NCI-H446 treated with DMSO at 0.1 percent for 48 hours (cell line): ENCODE measurements at places on chromosomes 11 and 22.

GRCh38 chr11:115042002-115042401 is 363.7 kb downstream of the NXPE2 start:
- DNase-seq, result peak; percentile 54

DNA sequence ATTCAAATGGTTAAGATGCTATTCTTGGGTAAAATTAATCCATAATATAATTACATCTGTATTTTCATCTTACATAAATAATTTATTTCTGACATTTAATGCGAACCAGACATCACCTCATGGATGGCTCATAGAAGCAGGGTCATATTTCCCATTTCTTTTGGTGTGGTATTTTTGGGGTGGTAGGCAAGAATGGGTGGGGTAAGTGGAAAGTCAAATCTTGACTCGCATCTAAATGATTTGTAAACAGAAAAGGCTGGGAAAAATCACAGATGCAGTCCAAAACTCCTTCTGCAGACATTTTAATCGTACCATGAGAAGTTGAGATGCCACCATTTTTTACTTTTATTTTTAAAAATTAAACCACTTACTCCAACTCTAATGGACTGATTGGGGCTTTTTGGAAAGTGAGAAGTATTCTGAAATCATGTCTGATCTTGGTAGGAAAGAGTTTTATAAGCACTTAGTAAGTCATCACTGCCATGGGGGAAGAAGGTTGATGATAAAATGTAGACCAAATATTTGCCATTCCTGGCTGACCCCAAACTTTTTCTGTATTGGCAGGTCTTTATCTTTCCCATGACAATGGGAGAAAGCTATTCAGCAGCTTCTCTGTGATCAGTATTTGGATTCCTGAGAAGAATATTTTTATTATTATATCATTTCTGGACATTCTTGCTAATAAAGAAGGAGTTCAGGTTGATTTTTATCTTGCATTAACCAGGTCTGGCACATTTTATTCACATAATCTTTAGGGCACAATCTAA is 47.2 kb upstream of the BLID start:
- no peak for DNase-seq

DNA sequence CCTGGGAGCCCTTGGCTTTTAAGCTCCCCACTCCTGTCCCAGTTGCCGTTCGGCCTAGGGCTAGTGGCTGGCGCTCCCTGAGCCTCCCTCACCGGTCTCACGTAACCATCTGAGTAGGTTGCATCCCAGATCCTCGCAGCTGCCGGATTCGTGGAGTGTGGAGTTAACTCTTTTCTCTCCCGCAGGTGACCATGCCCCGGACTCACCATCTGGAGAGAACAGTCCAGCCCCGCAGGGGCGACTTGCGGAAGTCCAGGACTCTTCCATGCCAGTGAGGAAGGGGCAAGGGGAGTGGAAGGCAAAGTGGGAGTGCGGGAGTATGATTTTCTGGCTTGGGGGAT is 902 bp downstream of the MUS81 start:
- no peak for DNase-seq

- DNase-seq, result no peak
Observed at GRCh38 chr11:7488681-7489080, 3.4 kb downstream of the OLFML1 start.

GRCh38 chr11:17020831-17021230 is 6.6 kb upstream of the PLEKHA7 start:
- DNase-seq, result no peak

GRCh38 chr22:32695451-32695891 is 106.0 kb upstream of the TIMP3 start:
- no peak for DNase-seq

DNA sequence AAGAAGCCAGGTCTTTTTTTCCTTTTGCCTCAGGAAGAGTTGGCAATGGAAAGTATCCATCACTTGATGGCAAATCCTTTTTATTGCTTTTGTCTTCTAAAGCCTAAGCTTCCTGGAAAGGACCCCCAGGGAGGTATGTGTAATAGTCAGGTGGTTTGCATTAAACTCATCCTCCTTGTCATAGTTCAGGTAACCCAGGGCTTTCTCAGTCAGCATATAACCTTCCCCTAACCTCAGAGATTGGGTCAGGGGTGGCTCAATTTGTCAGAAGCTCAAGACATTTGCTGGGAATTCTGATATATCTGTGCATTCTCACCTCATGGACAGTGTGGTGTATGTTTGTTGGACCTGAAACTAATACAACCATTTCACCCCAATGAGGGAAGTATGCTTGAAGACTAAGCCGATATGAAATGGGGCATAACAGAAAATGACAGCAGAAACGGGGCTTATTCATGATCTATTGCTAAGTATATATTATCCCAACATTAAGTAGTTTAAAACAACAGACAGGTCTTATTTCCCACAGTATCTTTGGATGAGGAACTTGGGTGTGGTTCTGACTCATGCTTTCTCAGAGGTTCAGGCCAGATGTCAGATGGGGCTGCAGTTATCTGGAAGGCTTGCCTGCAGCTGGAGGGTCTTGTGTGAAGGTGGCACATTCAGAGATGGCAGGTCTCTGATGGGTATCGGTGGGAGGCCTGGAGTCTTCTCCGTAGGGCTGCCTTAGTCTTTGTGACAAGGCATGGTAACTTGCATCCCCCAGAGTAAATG is 135.8 kb upstream of the SPON1 start:
- DNase-seq, result no peak

DNA sequence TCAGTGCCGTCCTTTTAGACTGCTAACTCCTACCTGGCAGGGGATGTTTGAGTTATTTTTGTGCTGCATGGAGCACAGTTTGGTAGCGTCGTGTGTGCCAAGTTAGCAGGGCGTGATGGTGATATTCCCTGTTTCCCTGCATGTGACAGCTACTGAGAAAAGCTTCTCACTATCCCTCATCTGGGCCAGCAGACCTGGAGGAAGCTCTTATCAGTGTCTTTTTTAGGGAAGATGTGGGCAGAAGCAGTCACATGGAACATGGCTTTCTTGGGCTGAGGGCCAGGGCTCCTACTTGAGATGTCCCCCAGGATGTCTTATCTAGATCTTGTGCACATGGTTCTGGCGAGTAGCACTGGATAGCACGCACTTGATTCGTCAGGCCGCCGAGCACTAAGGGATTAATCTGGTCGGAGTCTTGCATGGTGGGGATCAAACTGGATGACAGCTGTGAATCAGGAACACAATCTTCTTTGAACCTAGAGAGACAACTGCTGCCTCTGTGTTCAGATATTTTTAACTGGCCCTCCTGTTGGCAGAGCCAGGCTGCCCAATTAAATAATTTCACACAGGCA is 33.8 kb downstream of the TECTA start:
- DNase-seq, result no peak

- DNase-seq, result no peak
Observed at GRCh38 chr22:28299753-28300152, 379.9 kb downstream of the TTC28 start.

DNA sequence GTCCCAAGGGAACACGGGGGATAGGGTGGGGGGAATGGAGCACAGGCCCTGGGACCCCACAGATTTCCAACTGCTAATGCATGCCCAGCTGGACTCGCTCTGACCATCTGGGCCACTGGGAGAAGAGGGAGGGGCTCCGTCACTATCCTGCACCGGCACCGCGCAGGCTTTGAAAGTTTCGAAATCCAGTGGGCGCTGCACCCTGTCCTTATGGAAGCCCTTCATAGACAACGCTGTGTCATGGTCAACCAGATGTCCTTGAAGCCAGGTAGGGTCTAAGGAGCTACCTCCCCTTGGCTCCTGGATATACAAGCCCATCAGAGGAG is 30.1 kb downstream of the LRRC10B start:
- DNase-seq, result no peak

- no peak for DNase-seq
Observed at GRCh38 chr11:57604296-57605027, 7.0 kb downstream of the SERPING1 start.

GRCh38 chr11:63537293-63538101 is 889 bp downstream of the PLAAT4 start:
- DNase-seq, result peak; percentile 77

GRCh38 chr11:10659339-10660216 is 34.0 kb downstream of the IRAG1 start:
- peak; percentile 8 for DNase-seq

- DNase-seq, result no peak
Observed at GRCh38 chr22:49509016-49509415, 318.7 kb downstream of the BRD1 start.

- DNase-seq, result no peak
Observed at GRCh38 chr22:46012881-46013281, 35.9 kb upstream of the WNT7B start.

- DNase-seq, result no peak
Observed at GRCh38 chr11:39247570-39248137, 2211.8 kb downstream of the LRRC4C start.

DNA sequence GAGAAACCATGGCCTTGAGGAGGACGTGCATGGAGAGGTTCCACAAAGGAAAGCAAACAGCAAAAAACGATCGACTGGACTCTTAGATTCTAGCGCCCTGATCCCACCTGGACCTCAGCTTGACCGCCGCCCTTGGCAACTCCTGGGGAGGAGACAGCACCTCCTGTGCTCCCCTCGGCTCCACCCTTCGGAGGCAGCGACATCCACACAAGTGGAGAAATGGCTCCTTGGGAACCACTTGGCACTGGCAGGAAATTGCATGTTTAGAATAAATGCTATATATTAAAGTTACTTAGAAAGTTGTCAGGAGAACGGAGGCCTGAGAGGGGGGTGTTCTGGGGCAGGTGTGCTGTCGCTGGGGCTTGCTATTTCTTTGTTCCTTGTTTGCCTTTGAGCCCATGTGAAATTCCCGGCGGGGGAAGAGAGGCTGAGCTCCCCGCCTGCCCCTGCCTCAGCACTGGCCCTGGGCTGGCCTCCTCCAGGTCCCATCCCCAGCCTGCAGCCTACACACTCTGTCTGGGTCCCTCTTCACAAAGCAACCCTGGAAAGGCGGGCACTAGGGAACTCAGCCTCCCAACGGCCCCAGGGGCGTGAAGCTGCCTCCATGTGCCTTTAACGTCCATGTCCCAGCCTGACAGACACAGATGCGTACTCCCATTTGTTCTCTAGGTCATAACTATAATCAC is 395.3 kb downstream of the BRD1 start:
- DNase-seq, result no peak

DNA sequence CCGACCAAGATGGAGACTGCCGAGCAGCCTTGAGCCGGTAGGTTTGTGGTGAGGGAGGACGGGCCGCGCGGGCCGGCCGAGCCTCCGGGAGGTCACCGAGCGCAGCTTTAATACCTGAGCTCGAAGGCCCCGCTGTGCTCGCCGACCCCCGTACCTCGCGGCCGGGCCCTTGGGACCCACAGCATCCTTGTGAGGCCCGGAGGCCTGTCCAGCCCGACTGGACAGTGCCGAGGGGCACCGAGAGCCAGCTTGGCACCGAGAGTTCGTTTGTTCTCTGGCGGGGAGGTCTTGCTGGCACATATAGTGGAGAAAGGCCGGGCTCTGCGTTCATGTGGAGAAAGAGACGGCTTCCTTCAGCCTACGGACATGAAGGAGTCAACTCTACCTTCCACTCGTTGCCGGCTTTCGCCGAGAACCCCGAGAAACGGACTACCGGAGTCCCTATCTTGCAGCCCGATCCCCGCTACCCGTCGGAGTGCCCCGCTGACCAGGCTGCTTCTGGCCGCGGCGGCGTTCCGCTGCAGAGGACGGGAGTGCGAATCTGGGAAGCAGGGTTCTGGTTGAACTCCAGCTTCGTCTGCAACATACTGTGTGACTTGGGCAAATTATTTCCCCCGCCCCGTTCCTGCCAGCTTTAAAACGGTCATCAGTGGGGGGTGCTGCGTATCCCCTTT is 349 bp downstream of the TSSC4 start:
- DNase-seq, result no peak

GRCh38 chr11:100876815-100877520 is 189.9 kb downstream of the ARHGAP42 start:
- DNase-seq, result peak; percentile 44
